ENCODE measurements at places on chromosomes 13 and 19.
A peak's percentile ranks its signal among the peaks of the same experiment; 100 is the strongest.

- DNase-seq, result no peak
These were observed 20.0 kb downstream of the MYH14 start for GRCh38 chr19:50223439-50223716.

GRCh38 chr19:39342647-39343305 is 555 bp downstream of the SAMD4B start:
- no peak for DNase-seq

DNA sequence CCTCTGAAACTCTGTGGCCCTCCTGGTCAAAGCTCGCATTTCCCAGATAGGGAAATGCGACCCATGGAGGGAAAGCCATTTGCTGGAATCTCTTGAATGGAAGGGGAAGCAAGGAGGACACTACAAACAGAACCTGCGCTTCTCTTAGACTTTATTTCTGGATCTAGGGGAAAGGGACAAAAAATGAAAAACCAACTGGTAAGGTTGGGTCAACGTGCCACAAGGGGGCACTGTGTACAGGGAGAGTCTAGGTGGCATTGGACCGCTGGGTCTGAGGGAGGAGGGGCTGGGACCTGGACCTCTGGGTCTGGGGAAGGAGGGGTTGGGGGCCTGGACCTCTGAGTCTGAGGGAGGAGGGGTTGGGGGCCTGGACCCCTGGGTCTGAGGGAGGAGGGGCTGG is 5.0 kb downstream of the KLK4 start:
- no peak for DNase-seq

DNA sequence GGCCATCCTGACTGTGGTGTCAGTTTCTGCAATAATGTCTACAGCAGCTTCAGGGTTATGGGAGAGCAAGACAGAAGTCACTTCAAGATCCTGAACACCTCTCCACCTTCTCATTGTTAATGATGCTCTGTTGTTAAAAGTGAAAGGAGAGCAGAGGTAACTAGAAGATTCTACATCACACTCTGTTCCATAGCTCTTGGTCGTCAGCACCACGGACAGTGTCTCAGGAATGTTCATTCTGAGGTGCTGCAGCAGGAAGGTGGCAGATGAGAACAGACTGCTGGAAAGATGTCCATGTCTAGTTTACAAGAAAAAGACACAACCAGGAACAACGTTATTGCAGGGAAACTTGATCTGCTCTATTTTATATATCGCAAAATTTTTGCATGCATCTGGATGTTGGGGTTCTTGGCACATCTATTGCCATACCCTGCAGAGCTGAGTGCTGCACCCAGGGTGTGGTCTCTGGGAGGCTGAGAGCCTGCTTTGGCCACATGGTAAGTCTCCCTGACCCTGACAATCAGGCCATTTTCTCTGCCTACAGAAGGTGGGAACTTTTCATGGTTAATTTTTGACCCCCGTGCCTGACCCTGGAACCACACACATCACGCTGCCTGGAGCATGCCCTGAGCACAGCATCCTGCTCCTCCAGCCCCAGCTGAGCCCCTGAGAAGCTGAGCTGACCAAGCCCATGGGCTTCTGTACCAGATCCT is 12.7 kb downstream of the CEACAM21 start:
- peak; percentile 18 for DNase-seq

GRCh38 chr19:7461841-7462629 is 26.8 kb downstream of the PEX11G start:
- DNase-seq, result no peak

DNA sequence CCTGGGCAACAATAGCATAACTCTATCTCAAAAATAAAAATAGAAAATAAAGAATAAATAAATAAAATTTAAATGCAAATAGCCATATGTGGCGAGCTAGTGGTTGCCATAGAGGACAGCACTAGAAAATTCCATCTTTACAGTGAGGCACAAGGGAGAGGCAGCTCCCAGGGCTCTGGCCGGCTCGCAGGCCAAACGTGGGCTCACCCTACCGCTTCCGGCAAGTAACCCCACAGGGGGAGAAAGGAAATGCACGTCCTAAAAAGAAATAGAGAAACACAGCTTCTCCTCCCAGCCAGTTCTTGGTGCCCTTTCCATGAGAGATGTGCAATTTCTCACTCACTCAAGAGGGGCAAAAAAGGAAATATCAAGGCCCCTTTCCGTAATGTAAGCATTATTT is 12.4 kb upstream of the GRWD1 start:
- no peak for DNase-seq
